CD8-positive, alpha-beta memory T cell (primary cell): ENCODE measurements at places on chromosomes 12 and 14.

DNA sequence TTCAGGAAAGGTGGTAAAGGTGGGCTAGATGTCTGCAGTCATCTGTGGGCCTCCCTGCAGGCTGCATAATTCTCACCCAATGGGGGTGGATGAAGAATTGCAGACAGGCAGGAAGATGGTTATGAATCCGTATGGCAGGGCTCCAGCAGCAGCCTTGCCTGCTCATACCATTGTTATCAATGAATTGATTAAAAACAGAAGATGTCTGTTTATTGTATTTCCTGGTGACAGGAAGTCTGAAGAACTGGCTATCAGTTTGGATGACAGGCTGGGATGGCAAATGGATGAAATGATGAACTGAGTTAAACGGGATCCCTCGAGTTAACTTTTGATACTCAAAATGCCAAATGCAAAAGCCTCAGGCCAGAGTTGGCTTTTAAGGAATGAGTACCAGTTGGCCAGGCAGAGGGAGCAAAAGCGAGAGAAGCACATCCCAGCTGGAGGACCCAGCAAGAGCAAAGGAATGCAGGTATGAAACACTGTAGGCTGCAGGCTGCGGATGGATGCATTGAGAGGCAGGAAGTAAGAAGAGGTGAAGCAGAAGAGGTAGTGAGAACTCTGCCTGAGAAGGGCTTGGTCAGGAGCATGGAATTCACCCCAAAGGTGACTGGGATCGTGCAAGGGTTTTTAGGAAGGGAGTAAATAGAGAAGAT, 550.0 kb upstream of the TBX3 start:
- no peak for DNase-seq

- no peak for DNase-seq
Observed at GRCh38 chr12:131229426-131230339, 276.0 kb downstream of the ADGRD1 start.

- DNase-seq = no peak
Observed at GRCh38 chr12:69044887-69045286, 111.9 kb upstream of the CPM start.

GRCh38 chr12:29149691-29150281, 708 bp downstream of the FAR2 start:
- DNase-seq = no peak

DNA sequence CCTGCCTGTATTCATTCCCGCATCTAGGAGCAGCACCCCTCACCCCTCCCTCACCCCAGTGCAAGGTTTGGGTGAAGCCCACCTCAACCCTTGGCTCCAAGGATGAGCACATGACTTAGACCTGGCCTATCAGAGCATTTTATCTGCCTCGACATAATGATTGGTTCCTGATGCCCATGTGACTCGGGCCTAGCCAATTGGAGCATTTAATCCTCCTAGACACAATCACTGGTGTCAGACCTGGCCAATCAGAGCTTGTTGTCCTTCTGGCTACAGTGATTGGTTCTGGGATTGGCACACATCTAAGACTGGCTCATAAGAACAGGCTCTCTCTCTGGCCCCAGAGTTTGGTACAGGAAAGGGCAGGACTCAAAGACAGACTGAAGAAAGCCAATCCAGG, 73.1 kb upstream of the MYL2 start:
- DNase-seq = no peak

- DNase-seq = no peak
Observed at GRCh38 chr14:53338192-53338591, 185.1 kb upstream of the DDHD1 start.
